ENCODE measurements at places on chromosomes 7 and 10. TPM values are rescaled to one million over a fixed set of nuclear protein-coding genes. Genes with fewer than 3 reads are reported as not detected.

SLC29A4 gene
- 6.4 TPM for total RNA-seq

GATA3 gene
- total RNA-seq = not detected

SPDYE3 gene
- total RNA-seq = not detected

MGMT gene
- 21.8 TPM for total RNA-seq

CELF2 gene
- 25.1 TPM for total RNA-seq
